Activated CD4-positive, alpha-beta T cell treated with anti-CD3 and anti-CD28 coated beads, Interleukin-2, amount 10 ng/mL, durations not matched to agents 24 days and 14 days (primary cell): ENCODE measurements at places on chromosomes 3 and 15. TPM values are rescaled to one million over a fixed set of nuclear protein-coding genes. Genes with fewer than 3 reads are reported as not detected.
A peak's percentile ranks its signal among the peaks of the same experiment; 100 is the strongest.

Gene CHRM5
- total RNA-seq: not detected in 2 replicates

Gene GLDN
- not detected in 2 replicates for total RNA-seq

Gene HRG
- total RNA-seq: not detected in 2 replicates

Gene MUC13
- total RNA-seq: not detected in 2 replicates

Gene PYGO1
- not detected in 2 replicates for total RNA-seq

Gene MUSTN1
- total RNA-seq: 0.43 and 0.54 TPM in 2 replicates

Gene PRSS50
- total RNA-seq: not detected in 2 replicates

Gene TGM4
- not detected in 2 replicates for total RNA-seq

Gene GPR156
- total RNA-seq: 0.12 TPM in 1 of 2 replicates, not detected in the other

Gene GOLGA6L4
- 1.1 and 1.7 TPM in 2 replicates for total RNA-seq

Gene CDC25A
- 57.0 and 60.2 TPM in 2 replicates for total RNA-seq

Gene FBXO40
- not detected in 2 replicates for total RNA-seq

DNA sequence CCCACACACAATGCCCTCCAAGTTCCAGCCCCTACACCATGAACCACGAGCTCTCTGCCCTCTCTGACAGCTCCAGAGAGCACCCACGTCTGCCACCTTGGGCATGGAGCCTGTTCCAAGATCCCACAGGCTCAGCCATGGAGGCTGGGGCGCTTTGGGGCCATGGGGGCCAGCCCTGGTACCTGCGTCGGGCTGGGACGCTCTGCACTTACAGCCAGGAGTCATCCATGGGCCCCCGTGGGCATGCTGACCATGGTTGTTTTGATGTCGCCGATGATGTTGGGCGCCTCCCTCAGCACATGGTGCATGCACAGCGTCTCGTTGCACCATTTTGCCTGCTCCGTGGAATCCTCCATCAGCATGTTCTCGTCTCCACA is 51.9 kb upstream of the UBE2Q2 start:
- no peak for DNase-seq

- DNase-seq: no peak
These were observed 1303.3 kb downstream of the OTOL1 start for GRCh38 chr3:162799910-162800309.

DNA sequence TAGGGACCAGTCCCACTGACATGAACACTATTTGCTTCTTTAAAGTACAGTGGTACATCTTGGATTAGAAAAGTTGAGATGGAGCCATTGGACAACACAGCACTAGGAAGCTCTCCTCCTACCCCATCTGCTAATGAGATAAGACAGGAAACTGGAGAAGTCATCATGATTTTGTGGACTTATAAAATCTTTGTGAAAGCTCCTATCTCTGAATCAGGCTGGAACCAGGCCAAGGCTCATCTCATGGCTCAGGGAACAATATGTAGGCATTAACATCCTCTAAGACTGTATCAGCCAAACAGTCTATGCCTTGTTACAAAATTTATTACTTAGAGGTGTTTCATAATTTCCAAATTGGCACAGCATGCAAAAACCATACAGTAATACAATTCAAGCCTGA is 84.1 kb downstream of the BOC start:
- no peak for DNase-seq

DNA sequence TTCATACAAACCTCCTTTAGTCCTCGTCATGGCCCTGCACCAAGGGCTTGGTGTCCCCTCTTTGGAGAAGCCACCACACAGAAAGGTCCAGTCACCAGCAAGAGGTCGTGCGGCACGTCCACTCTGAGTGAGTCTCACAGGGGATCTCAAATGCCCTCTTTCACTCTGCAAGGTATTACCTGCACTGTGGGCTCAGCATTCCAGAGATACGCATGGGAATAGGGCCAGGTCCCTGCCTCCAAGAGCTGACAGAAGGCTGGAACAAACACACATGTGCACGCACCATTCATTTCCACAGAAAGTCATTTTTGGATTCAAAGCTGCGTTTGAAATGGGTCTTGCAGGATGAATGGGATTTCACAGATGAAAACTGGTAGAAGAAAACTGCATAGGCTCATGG is 50.4 kb upstream of the TJP1 start:
- no peak for DNase-seq

- DNase-seq: no peak
These were observed 62.3 kb downstream of the CHSY1 start for GRCh38 chr15:101189409-101190091.

DNA sequence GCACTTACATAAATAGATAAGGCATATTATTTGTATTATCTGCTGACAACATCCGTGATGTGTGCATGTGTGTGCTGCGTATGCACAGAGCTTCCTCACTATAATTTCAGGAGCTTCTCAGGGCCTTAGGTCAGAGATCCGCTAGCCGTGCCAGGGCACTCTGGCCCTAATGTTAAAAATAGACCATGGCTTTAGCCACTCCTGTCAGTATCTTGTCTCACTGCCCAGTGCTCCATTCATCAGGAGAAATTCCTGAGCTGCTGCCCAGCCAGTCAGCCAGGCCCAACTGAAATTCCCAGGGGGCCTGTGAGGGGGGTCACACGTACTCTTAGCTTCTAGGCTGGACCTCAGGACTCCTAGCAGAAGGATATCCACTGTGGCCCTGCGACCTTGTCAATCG is 70.0 kb upstream of the ABHD2 start:
- DNase-seq: no peak

DNA sequence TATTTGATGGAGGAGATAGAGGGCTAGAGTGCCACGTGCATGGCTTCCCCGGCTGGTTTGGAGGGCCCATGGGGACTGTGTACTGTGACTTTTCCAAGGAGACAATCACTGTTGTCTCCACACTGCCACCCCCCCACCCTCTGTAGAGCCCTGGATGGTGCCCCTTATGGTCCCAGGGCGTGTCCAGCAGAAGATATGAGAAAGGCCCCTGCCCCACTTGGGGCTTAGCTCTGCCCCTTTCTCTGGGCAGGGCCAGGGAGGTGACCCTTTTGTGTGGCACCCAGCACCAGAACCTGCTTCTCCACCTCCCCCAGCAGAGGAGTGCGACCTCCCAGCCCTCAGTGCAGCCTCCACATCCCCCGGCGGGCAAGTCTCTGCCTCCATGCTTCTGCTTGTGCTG is 32.1 kb downstream of the SPSB4 start:
- no peak for DNase-seq

DNA sequence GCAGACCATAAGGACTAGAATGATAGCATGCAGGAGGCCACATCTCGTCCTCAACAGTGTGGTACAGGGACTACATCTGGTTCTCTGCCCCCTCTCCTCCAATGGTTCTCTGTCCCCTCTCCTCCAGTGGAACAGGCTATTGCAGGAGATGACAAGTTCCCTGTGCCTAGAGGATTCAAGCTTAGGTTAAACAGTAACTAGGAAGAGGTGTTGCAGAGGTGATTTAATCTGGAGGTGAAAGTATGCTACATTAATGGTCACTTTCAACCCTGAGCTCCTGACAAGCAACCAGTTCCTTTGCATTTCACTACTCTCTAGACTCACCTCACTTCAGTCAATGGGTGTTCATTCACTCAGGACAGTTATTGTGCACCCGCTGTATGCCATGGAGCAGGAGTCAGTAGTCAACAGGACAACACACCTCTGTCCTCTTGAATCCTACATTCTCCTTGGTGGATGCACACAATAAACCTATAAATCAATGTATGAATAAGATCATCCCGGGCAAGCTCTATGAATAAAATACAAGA is 16.0 kb downstream of the SPATA12 start:
- DNase-seq: no peak

- no peak for DNase-seq
These were observed 547.6 kb upstream of the AGTR1 start for GRCh38 chr3:148150141-148150540.

- no peak for DNase-seq
These were observed 115.2 kb downstream of the USP13 start for GRCh38 chr3:179768080-179768479.

GRCh38 chr3:4895838-4896237 is 83.4 kb upstream of the BHLHE40 start:
- no peak for DNase-seq

DNA sequence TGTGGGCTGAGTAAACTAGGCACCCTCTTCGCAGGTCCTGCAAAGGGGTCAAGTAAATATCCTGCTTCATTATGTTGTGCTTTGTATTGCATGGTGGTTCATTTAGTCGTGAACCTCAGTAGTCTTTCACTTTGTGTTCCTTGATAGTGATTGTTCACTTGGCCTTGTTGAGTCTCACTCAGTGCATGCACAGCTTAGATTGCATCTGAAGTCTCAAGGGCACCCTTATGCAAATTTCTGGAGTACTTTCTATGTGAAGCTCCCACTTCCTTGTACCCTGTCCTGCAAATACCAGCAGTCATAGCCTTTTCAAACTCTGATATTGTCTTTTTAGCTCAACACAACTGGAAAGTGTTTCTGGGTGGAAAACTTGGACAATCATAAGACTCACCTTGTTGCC is 519.2 kb downstream of the NAALADL2 start:
- no peak for DNase-seq

GRCh38 chr3:40827226-40827625 is 302.5 kb downstream of the ZNF621 start:
- DNase-seq: peak; percentile 24

DNA sequence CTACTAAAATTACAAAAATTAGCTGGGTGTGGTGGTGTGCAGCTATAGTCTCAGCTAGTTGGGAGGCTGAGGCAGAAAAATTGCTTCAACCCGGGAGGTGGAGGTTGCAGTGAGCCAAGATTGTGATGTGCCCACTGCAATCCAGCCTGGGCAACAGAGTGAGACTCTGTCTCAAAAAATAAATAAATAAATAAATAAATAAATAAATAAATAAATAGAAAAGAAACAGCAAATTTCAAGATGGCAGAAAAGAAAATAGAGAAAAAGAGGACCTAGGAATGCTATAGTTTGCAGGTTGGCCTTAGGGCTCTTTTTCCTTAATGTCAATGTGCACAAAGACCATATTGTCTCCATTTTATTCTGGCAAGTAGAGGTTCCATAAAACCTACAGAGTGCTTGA is 28.2 kb downstream of the IQCF6 start:
- DNase-seq: no peak

GRCh38 chr3:158713094-158713499 is 19.2 kb downstream of the RARRES1 start:
- DNase-seq: no peak

- DNase-seq: no peak
These were observed 67.8 kb downstream of the RAB11A start for GRCh38 chr15:65937054-65937453.

GRCh38 chr15:25391971-25392721 is 46.7 kb downstream of the UBE3A start:
- no peak for DNase-seq

DNA sequence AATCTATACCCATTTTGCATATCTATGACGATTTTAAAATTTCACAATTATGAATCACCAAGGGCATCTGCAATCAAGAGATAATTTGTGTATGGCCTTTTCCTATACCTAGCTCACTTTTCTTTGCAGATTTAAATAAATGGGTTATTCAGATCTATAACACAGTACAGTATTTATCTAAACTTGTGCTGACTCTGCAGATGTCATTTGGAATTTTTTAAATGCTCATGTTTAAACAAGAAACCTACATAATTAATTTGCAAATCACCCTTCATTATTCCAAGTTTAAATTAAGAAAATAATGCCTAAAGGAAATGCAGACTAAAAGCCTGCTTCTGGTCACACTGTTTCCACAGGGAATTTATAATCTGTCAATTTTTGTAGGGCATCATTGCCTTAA is 284.2 kb downstream of the SI start:
- no peak for DNase-seq

DNA sequence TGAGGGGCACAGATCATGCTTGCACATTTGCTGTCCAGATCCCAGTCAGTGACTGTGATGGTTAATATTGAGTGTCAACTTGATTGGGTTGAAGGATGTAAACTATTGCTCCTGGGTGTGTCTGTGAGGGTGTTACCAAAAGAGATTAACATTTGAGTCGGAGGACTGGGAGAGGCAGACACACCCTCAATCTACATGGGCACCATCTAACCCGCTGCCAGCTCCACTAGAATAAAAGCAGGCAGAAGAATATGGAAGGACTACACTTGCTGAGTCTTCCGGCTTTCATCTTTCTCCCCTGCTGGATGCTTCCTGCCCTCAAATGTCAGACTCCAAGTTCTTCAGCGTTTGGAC is 5.1 kb downstream of the GP9 start:
- no peak for DNase-seq

DNA sequence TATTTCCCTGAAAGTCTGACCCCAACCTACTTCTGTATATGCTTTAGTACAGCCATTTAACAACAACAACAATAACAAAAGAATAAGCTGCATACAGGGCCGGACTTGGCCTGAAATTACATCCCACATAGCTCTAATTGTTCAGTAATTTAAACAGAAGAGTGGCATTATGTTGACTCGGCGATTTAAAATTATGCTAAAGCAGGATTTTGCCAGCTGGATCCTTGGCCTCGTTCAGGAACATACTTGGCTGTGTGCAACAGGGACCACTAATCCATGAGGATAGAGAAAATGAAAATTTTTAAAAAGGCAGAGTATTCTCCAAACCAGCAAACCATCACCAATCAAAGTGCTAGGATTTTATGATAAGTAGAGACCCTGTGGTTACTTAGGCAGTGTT is 433.1 kb upstream of the RBMS3 start:
- DNase-seq: no peak

- DNase-seq: peak; percentile 53
These were observed 38.4 kb downstream of the PCOLCE2 start for GRCh38 chr3:142850395-142851023.

GRCh38 chr3:190032923-190033322 is 87.8 kb downstream of the P3H2 start:
- DNase-seq: no peak

DNA sequence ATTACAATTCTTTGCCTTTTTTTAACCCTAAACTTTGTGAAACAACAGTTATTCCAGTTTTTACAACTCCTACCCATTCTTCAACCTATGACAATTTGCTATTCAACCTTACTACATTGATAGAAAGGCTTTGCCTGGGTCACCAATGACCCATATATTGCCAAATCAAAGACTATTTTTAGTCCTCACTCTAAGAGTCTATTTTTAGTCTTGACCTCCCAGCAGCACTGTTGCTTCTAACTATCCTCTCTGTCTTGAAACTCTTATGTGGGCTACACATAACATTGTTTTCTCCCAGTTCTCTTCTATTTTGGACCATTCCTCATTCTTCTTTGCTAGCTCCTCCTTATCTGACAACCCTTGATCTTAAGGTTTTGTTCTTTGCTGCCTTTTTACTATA is 71.4 kb downstream of the C3orf80 start:
- DNase-seq: no peak

GRCh38 chr3:128498901-128499530 is 6.0 kb upstream of the GATA2 start:
- no peak for DNase-seq

DNA sequence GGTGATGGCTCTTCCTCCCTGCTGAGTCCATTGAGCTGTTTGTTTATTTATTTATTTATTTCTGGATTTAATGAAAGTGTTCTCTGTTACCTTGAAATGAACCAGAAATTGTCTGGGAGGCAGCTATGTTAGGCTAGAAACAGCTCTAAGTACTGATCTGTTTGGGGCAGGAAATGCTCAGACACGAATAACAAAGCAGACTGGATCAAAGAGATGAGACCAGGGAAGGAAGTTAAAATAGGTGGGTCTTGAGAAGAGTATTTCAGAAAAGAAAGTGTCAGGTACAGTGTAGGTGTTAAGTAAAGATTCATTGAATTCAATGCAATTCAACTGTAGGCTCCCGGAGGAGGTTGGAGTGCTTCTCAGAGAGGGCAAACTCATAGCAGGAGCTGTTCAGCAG is 173.3 kb downstream of the IL20RB start:
- DNase-seq: no peak
